ENCODE measurements at places on chromosomes 4 and X. TPM values are rescaled to one million over a fixed set of nuclear protein-coding genes. Genes with fewer than 3 reads are reported as not detected.

TEX13B gene
- not detected for total RNA-seq

P2RY8 gene
- under 0.01 TPM for total RNA-seq

RHOXF1 gene
- not detected for total RNA-seq

LIMCH1 gene
- 48.4 TPM for total RNA-seq

VSIG4 gene
- total RNA-seq = 30.7 TPM

PPARGC1A gene
- 22.1 TPM for total RNA-seq

SYP gene
- 273 TPM for total RNA-seq

HDX gene
- total RNA-seq = 13.8 TPM

PIM2 gene
- total RNA-seq = 11.5 TPM

CLTRN gene
- 0.46 TPM for total RNA-seq

PSAPL1 gene
- not detected for total RNA-seq

USP17L21 gene
- total RNA-seq = not detected

GPR50 gene
- total RNA-seq = 0.23 TPM

REPS2 gene
- total RNA-seq = 26.3 TPM

KDR gene
- total RNA-seq = 18.7 TPM

COMMD8 gene
- total RNA-seq = 25.6 TPM

CYSLTR1 gene
- 1.6 TPM for total RNA-seq

IRAK1 gene
- 10.8 TPM for total RNA-seq

STOX2 gene
- total RNA-seq = 60.4 TPM

TXK gene
- 1.2 TPM for total RNA-seq

RASL11B gene
- 6.7 TPM for total RNA-seq

CWH43 gene
- 0.23 TPM for total RNA-seq

NLRP2B gene
- not detected for total RNA-seq

ANXA10 gene
- not detected for total RNA-seq

BRS3 gene
- total RNA-seq = 2.5 TPM

CLCN5 gene
- total RNA-seq = 9.9 TPM

CTAG2 gene
- total RNA-seq = not detected

MPC1L gene
- total RNA-seq = not detected

TMEM31 gene
- not detected for total RNA-seq

RAB39B gene
- 34.1 TPM for total RNA-seq

SLC34A2 gene
- 0.23 TPM for total RNA-seq

ZMAT1 gene
- total RNA-seq = 8.5 TPM

TREX2 gene
- 2.3 TPM for total RNA-seq

ZFYVE28 gene
- 5.8 TPM for total RNA-seq

Measured in diencephalon (tissue), 1 donor.